ENCODE measurements at places on chromosomes 11 and 22.

DNA sequence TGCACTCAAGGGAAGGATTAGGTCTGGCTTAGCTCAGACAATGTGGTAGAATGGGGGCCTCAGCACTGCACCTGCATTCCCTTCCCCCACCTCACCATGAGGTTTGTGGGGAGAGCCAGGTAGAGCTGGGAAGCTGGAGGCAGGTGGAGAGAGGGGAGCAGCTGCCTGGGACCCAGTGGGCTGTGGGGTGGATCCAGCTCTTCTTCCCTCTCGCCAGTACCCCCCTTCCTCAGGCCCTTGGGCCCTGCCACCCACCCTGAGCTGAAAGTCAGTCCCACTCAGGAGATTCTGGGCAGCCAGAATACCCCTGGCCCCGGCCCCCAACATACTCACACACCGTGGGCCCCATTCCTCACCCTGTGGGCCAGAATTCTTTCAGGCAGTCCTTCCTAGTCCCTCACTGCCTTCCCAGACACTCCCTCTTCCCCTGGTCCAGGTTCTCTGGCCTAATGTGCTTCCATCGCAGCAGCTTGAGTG, 3.1 kb upstream of the POLD4 start:
- H3K27ac ChIP-seq = no peak overlapping the region
- no peak for DNase-seq
- peaks cover 15% of the 10 kb centered on the region for H3K4me1 ChIP-seq
- no peaks in the 10 kb centered on the region for H3K36me3 ChIP-seq

DNA sequence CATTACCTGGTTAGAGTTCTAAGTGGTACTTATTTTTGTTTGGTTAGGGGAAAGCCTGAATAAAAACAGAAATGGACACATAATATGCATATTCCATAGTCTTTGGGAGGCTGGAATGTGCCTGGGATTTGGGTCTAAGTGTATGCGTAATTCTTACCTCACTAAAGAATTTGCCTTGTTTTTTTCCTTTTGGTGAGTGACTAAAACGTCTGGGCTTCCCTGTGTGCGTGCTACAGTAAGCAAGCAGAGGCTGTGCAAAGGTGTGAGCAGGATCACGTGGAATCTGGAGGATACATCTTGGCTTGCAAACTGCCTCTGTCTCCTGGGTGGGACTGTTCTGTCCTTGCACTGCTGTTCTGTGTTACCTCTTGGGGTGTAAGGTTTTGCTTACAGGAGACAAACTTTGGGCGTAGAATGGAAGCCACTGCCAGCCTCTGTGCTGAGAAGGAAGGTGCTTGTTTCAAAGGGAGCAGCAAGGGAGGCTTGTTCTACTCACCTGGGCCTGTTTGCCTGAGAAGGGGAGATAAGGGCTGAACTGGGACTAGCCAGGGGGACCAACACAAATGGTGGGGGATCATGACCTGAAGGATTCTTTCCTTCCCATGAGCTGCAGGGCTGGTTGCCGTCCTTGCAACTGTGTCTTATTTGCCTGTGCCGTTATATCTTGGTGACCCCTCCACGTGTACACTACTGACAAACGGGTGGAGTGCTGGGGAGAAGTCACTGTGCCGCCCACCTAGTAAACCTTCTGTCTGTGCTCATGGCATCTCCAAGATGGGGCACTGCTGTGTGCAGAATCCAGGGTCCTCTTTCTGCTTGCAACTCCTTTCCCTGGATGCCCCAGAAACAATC, 4.5 kb downstream of the NEAT1 start:
- peak overlapping the region; percentile 92 for H3K4me3 ChIP-seq
- H3K27me3 ChIP-seq = no peaks in the 10 kb centered on the region
- H3K27ac ChIP-seq = peak overlapping the region; percentile 95
- H3K36me3 ChIP-seq = no peaks in the 10 kb centered on the region
- DNase-seq = no peak

DNA sequence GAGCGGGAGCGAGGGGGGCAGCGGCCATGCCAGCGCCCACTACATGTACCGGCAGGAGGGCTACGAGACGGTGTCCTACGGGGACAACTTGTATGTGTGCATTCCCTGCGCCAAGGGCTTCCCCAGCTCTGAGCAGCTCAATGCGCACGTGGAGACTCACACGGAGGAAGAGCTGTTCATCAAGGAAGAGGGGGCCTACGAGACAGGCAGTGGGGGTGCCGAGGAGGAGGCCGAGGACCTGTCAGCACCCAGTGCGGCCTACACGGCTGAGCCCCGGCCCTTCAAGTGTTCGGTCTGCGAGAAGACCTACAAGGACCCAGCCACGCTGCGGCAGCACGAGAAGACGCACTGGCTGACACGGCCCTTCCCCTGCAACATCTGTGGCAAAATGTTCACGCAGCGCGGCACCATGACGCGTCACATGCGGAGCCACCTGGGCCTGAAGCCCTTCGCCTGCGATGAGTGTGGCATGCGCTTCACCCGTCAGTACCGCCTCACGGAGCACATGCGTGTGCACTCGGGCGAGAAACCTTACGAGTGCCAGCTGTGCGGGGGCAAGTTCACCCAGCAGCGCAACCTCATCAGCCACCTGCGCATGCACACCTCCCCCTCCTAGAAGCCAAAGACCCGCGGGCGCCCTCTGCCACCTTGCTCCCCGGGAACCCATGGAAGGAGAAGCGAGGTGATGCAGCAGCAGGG, 20.9 kb upstream of the TMEM191C start:
- H3K27me3 ChIP-seq = no peaks in the 10 kb centered on the region
- H3K4me1 ChIP-seq = no peaks in the 10 kb centered on the region
- no peak overlapping the region for H3K4me3 ChIP-seq
- H3K36me3 ChIP-seq = peaks cover 28% of the 10 kb centered on the region

DNA sequence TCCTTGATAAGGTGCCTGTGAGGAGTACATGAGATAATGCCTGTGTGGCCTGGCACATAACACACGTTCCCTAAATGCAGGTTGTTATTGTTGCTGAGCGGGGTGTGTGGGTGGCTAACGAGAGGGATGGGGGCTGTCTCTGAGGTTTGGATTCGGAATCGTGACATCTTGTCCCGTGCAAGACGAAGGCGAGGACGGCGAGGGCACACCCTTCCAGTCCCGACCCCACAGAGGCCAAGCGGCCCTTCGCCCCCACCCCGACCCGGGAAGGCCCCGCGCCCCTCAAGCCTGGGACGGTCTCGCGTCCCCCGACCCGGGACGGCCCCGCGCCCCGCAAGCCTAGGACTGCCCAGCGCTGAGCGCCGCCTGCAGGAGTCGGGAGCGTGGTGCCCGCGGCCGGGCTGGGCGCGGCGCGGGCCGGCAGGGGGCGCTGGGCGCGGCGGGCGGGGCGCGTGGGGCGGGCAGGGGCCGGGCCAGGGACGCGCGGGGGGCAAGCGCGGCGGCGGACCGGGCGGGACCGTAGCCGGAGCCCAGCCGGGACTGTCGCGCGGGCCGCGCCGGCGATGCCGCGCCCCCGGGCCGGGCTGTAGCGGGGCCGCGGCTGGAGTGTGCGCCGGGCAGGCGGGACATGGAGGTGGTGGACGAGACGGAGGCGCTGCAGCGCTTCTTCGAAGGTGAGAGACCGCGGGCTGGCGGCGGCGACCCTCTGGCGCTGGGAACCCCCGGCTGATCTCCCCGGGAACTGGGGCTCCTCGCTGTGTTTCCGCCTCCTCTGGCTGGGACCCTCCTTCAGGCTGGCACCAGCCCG, at the start of gene MYRF:
MYRF (plus strand) TSS at position 520 of the 808 bp plus-strand sequence; CDS start at position 629, 109 bp downstream.
- peak within 1 kb of the TSS; percentile 39 for H3K4me3 ChIP-seq
- H3K27me3 ChIP-seq = no peaks in the 10 kb centered on the region
- H3K4me1 ChIP-seq = no peaks in the 10 kb centered on the region

GRCh38 chr11:74770456-74770855, 21.8 kb downstream of the RNF169 start:
- H3K36me3 ChIP-seq = no peaks in the 10 kb centered on the region
- H3K4me3 ChIP-seq = no peak overlapping the region
- peaks cover 2% of the 10 kb centered on the region for H3K4me1 ChIP-seq
- H3K27me3 ChIP-seq = no peaks in the 10 kb centered on the region
- no peak for DNase-seq

Data from T-cell (primary cell).